Dermis blood vessel endothelial cell (primary cell): ENCODE measurements at places on chromosomes 12 and 14. TPM values are rescaled to one million over a fixed set of nuclear protein-coding genes. Genes with fewer than 3 reads are reported as not detected.

HAL gene
- total RNA-seq, result 0.14 and 0.17 TPM in 2 replicates

KRT2 gene
- not detected in 2 replicates for total RNA-seq

OAS2 gene
- total RNA-seq, result 7.5 and 8.4 TPM in 2 replicates

AKAP3 gene
- total RNA-seq, result 0.85 and 2.4 TPM in 2 replicates

WSCD2 gene
- not detected in 2 replicates for total RNA-seq

POC1B gene
- 17.9 and 25.2 TPM in 2 replicates for total RNA-seq

RIMKLB gene
- total RNA-seq, result 46.4 and 180 TPM in 2 replicates

CCND2 gene
- 111 and 140 TPM in 2 replicates for total RNA-seq

TMEM116 gene
- 3.1 and 5.1 TPM in 2 replicates for total RNA-seq

IRAK3 gene
- 17.1 and 19.2 TPM in 2 replicates for total RNA-seq

ZNF384 gene
- total RNA-seq, result 12.1 and 15.9 TPM in 2 replicates

DPF3 gene
- 1.4 and 2.9 TPM in 2 replicates for total RNA-seq

ANKRD33 gene
- 0.19 TPM in 1 of 2 replicates, not detected in the other for total RNA-seq

AKAP6 gene
- 0.51 and 0.79 TPM in 2 replicates for total RNA-seq
